ENCODE measurements at places on chromosomes 4 and X. TPM values are rescaled to one million over a fixed set of nuclear protein-coding genes. Genes with fewer than 3 reads are reported as not detected.

Gene FGF13
- not detected for total RNA-seq

Gene TRPC5OS
- not detected for total RNA-seq

Gene TIMM8A
- total RNA-seq = 31.2 TPM

Gene ASB5
- total RNA-seq = 0.02 TPM

Gene SPANXN5
- not detected for total RNA-seq

Gene XAGE5
- total RNA-seq = not detected

Gene CTAG1B
- total RNA-seq = not detected

Gene KLHL4
- 3.1 TPM for total RNA-seq

Gene HSFX3
- total RNA-seq = not detected

Gene CLDN34
- not detected for total RNA-seq

Gene NCAPG
- total RNA-seq = 25.6 TPM

Gene PPBP
- total RNA-seq = not detected

Gene HSFX2
- not detected for total RNA-seq

Gene CLNK
- total RNA-seq = not detected

Gene SEC24D
- total RNA-seq = 19.4 TPM

Gene AREG
- total RNA-seq = 66.7 TPM

Gene GPM6B
- not detected for total RNA-seq

Gene FMR1NB
- not detected for total RNA-seq

Gene TMPRSS11F
- total RNA-seq = not detected

Gene RNF175
- total RNA-seq = not detected

Gene SSX2
- total RNA-seq = not detected

Gene SHOX
- not detected for total RNA-seq

Gene NKAP
- total RNA-seq = 8.1 TPM

Gene KIF4A
- total RNA-seq = 23.9 TPM

Gene GATA1
- not detected for total RNA-seq

Gene BEX2
- 9.6 TPM for total RNA-seq

Gene ARL9
- not detected for total RNA-seq
